CD4-positive, alpha-beta T cell treated with Interleukin-21 for 1 hour (primary cell): ENCODE measurements at places on chromosomes 7 and 10.
A peak's percentile ranks its signal among the peaks of the same experiment; 100 is the strongest.

DNA sequence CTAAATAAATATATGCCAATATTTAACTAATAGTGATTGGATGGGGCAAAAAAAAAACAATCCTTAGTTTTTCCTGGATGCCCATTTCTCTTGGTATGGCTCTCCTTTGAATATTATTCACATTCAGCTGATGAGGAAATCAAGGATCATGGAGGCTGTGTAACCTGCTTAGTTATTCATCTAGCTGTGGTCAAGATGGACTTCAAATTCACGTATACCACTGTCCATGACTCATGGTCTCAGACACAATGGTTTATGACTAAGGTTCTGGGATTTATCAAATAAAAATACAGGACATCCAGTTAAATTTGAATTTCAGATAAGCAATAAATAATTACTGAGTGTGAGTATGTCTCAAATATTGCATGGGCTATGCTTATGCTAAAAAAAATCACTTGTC, 191.5 kb upstream of the CELF2 start:
- no peak for DNase-seq

DNA sequence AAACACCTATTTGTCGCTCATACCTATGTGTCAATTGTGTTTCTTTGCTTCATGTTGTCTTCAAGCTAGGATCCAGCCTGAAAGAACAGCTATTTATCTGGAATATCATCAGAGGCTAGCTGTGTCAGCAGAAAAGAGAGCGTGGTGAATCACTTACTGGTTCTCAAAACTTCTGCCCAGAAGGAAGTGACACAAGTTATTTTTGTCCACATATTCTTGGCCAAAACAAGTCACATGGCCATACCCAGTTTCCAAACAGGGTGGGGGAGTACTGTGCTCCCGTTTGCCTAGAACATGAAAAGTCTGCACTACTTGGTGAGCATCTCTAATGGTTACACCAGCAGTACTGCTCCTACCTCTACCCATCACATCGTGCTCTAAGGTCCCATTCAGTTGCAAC, 160.9 kb upstream of the CSTF2T start:
- DNase-seq: no peak

GRCh38 chr10:120805014-120805812, 45.9 kb upstream of the WDR11 start:
- no peak for DNase-seq

DNA sequence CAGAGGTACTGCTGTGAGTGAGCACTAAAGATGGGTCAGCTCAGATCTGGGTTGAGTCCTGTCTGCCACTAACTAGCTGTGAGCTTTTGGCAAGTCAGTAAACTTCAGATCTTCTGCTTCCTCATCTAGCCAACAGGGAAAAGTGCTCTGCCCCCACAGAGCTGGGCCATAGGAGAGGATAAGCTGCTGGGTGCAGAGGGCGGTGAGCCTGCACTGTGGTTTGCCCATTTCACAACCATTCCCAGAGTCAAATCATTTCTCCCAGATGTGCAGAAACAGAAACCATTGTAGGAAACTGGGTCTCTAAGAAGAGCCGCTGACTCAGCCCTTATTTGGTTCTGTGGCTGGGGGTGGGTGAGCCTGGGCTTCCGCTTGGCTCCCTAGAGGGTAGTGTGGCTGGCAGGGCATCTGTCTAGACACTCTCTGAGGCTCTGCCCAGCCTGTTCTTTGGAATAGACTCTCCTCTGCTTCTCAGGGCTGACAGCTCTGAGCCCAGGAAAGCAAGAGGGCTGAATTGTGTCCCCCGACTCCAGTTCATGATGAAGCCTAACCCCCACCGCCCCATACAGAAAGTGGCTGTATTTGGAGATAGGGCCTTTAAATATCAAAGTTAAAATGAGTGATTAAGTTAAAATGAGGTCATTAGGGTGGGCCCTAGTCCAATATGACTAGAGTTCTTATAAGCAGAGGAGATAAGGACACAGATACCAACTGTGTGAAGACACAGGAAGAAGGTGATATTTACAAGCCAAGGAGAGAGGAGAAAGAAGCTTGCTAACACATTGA, 29.5 kb upstream of the ARHGAP22 start:
- DNase-seq: peak; percentile 21

GRCh38 chr10:34524369-34525091, 290.6 kb downstream of the PARD3 start:
- no peak for DNase-seq

DNA sequence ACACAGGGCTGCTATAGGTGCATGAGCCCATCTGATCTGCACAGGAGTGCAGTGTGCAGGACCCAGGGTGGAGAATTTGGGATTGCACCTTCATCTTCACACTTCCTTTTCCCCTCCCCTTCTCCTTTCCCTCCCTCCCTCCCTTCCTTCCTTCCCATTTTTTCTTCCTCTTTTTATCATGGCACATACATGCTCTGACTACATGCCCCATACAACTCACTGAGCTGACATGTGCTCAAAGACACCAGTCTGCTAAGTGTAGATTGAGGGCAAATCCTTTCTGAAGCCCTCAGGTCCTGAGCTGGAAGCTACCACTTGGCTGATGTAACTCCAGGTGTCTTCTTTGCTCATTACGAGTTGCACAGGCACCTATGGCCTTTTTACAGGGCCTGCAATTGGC, 365.3 kb upstream of the ZNF32 start:
- no peak for DNase-seq

GRCh38 chr10:110475722-110476515, 21.8 kb upstream of the DUSP5 start:
- DNase-seq: no peak

DNA sequence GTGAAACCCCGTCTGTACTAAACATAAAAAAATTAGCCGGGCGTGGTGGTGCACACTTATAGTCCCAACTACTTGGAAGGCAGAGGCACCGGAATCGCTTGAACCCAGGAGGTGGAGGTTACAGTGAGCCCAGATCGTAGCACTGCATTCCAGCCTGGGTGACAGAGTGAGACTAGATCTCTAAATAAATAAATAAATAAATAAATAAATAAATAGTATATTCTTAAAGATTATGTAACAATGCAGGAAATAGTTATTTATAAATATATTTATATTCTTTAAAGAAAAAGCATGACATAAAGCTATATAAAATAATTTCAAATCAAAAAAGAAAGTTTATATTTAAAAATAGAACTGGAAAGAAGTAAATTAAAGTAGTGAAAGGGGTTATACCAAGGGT, 76.4 kb downstream of the MBL2 start:
- DNase-seq: no peak

- peak; percentile 70 for DNase-seq
Measured at GRCh38 chr10:101693978-101694673, 844 bp downstream of the FBXW4 start.

- DNase-seq: no peak
Measured at GRCh38 chr10:77716458-77717317, 79.1 kb upstream of the KCNMA1 start.

- no peak for DNase-seq
Measured at GRCh38 chr10:79049931-79050895, 18.6 kb upstream of the ZMIZ1 start.

- DNase-seq: no peak
Measured at GRCh38 chr10:110619514-110620397, 24.4 kb upstream of the RBM20 start.

- DNase-seq: peak; percentile 74
Measured at GRCh38 chr7:148575640-148576411, 14.7 kb upstream of the C7orf33 start.

- DNase-seq: no peak
Measured at GRCh38 chr10:81007872-81008271, 470.2 kb downstream of the SH2D4B start.

DNA sequence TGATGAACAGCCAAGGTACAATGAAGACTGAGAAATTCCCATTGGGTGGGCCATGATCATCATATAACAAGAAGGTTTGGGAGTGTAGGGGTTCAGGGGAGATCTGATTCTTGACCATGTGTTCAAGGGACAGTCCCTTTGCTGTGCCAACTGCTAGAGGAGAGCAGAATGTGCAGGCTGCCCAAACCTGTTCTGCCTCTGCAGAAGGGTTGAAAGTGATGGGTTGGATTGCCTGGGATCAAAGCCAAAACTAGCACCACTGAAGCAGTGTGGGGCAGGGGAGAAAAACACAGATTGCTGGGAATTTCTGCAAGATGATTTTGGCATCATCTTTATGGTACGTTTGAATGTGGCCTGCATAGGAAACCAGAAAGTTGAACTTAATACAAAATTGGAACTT, 303.9 kb downstream of the OTUD1 start:
- DNase-seq: no peak

DNA sequence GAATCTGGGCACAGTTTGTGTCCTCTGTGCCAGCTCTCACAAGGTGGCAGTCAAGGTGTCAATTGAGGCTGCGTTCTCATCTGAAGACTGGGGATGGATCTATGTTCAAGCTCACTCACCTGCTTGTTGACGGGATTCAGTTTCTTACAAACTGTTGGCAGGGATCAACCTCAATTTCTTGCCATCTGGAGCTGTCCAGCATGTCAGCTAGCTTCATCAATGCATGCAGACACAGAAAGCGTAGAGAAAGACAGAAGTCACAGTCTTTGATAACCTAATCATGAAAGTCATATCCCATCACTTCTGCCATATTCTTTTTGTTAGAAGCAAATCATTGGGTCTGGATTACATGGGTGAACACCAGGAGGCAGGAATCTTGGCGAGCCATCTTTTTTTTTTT, 32.0 kb upstream of the WAPL start:
- DNase-seq: no peak

GRCh38 chr10:133237588-133238465, at the start of gene VENTX:
Gene VENTX, plus strand, starts transcription at chr10:133237855. Its CDS starts 60 bp downstream, at chr10:133237915.
- no peak for DNase-seq

- no peak for DNase-seq
Measured at GRCh38 chr10:75538144-75538543, 106.7 kb downstream of the LRMDA start.

DNA sequence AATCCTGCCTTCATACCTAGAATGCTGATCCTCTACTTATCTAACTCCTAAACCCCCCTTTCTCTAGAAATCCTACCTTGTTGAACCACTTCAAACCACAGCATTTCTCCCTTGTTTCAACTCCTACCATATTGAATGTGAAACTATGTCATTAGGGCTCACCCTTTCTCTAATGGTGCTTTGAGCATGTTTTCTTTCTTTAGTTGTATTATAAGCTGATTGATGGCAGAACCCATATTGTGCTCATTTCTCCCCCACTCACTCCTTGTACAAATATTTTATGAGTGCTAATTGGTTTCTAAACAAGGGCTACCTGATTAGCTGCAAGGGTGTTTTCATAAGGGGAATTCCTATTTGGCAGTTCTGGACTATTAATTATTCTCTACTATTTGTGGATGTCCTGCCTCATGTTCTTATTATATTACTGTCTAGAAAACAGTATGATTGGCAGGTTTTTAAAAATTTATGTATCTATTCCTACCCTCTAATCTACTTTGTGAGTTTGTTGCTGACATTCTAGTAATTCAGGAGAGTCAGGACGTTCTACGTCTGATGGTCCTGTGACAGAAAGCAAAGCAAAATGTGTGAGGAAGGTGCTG, 765.8 kb downstream of the KCNMA1 start:
- DNase-seq: no peak

DNA sequence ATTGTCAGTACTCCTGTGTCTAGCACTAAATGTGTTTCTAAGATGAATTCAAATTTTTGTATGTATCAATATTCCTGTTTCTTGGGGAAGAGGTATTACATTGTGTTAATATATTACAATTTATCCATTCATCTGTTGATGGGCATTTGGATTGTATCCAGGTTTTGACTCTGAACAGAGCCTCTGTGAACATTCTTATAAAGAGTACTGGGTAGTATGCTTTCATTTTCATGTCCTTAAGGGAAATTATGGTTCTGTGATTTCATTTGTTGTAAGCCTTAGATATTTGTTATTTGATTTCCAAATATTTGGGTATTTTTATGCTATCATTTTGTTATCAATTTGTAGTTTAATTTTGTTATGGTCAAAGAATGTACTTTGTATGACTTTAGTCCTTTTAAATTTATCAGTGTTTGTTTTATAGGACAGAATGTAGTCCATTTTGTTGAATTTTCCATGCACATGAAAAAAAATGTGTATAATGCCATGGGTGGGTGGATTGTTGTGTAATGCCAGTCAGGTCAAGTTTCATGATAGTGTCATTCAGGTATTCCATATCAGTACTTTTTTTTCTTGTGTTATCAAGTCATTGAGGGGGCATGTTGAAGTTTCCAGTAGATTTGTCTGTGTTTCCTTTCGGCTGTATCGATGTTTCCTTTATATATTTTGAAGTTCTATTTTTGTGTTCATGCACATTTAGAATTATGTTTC, 38.4 kb downstream of the STAM start:
- no peak for DNase-seq

GRCh38 chr10:124694481-124695220, 49.5 kb downstream of the FAM53B start:
- DNase-seq: peak; percentile 44

- DNase-seq: peak; percentile 70
Measured at GRCh38 chr10:13784067-13784466, 197.3 kb downstream of the PRPF18 start.

GRCh38 chr7:124459101-124460055, 306.2 kb downstream of the GPR37 start:
- no peak for DNase-seq

- no peak for DNase-seq
Measured at GRCh38 chr7:50621206-50621605, 56.0 kb upstream of the DDC start.

DNA sequence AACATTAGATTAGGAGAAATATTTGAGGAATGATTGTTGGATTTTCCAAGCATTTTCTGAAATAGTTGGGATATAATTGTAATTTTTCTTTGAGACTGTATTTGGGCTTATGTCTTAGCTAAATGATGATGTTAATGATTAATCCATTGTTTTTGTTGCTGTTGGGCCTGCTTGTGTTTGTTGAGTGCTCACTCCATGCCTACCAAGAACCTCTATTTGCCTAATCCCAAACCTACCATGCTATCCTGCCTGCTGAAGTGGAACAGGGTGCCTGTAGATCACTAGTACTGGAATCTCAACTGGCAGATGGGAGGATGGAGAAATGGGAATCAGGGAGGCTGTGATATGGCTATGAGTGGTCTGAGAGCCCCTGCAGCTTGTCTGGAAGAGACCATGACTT, 565.5 kb downstream of the SORCS3 start:
- no peak for DNase-seq

GRCh38 chr10:44574596-44575480, 189.9 kb upstream of the CXCL12 start:
- no peak for DNase-seq

GRCh38 chr10:86366902-86367151, 232 bp upstream of the GRID1 start:
- DNase-seq: no peak

- DNase-seq: no peak
Measured at GRCh38 chr7:73774923-73775322, 4.9 kb upstream of the CLDN3 start.

- no peak for DNase-seq
Measured at GRCh38 chr10:3476186-3476585, 303.6 kb upstream of the PITRM1 start.

DNA sequence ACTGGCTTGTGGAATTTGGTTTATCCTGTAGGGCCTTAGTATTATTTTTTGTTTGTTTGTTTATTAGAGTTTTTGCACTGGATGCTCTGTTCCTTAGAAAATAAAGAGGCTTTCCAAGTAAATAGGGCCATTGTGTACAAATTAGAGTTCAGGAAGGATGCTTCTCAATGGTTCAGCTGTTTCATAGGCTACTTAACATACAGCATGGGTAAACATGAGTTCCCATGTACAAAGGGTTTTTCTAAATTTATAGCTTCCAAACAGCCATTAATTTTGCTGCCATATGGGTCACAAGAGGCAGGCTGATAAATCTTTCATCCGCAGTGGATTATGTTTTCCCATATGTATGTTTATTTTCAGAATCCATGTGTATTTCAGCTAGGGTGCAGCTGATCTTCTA, 121.6 kb upstream of the WDR11 start:
- DNase-seq: no peak
